Placental pericyte (primary cell): ENCODE measurements at places on chromosomes 13 and 19. TPM values are rescaled to one million over a fixed set of nuclear protein-coding genes. Genes with fewer than 3 reads are reported as not detected.

Gene MIR17HG
- total RNA-seq: 6.3 and 7.4 TPM in 2 replicates

Gene SCGB2B2
- under 0.01 and 0.22 TPM in 2 replicates for total RNA-seq

Gene CD177
- not detected in 2 replicates for total RNA-seq

Gene TNFRSF19
- total RNA-seq: 10.3 and 93.2 TPM in 2 replicates

Gene KLK4
- total RNA-seq: not detected in 2 replicates

Gene TMEM221
- total RNA-seq: not detected in 2 replicates

Gene ZNF700
- total RNA-seq: 5.0 and 7.9 TPM in 2 replicates

Gene TYROBP
- total RNA-seq: not detected in 2 replicates

Gene AZU1
- total RNA-seq: not detected in 2 replicates

Gene HSPB6
- total RNA-seq: 11.6 and 22.3 TPM in 2 replicates
